ENCODE measurements at places on chromosomes 5 and 9. TPM values are rescaled to one million over a fixed set of nuclear protein-coding genes. Genes with fewer than 3 reads are reported as not detected.

DNA sequence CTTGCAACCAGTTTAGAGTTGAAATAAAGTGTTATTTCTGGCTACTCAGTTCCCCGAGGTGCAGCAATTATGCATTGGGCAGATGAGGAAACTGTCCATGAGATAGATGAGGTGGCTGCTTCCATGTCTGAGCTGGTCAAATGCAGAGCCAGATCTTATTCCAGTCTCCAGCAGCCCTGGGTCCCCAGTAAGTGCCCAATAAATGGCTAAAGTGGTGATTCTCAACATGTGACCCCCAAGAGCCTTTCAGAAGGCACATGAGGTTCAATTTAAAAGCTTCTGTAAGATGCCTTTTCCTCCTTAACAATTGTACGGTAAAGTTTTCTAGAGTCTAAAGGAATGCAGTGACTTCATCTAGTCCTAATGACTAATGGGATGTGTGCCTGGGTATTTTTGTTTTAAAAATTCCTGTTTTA is 17.5 kb downstream of the ATOX1 start:
- no peak overlapping the region for H3K4me3 ChIP-seq
- H3K27me3 ChIP-seq, result no peaks in the 10 kb centered on the region
- H3K4me1 ChIP-seq, result peaks cover 19% of the 10 kb centered on the region
- ATAC-seq, result no peak
- peaks cover 46% of the 10 kb centered on the region for H3K36me3 ChIP-seq

GRCh38 chr5:170087168-170087817 is 18.4 kb upstream of the FOXI1 start:
- no peaks in the 10 kb centered on the region for H3K4me1 ChIP-seq
- no peak overlapping the region for H3K27ac ChIP-seq
- H3K4me3 ChIP-seq, result no peak overlapping the region
- H3K36me3 ChIP-seq, result peaks cover 45% of the 10 kb centered on the region
- no peak for ATAC-seq

DNA sequence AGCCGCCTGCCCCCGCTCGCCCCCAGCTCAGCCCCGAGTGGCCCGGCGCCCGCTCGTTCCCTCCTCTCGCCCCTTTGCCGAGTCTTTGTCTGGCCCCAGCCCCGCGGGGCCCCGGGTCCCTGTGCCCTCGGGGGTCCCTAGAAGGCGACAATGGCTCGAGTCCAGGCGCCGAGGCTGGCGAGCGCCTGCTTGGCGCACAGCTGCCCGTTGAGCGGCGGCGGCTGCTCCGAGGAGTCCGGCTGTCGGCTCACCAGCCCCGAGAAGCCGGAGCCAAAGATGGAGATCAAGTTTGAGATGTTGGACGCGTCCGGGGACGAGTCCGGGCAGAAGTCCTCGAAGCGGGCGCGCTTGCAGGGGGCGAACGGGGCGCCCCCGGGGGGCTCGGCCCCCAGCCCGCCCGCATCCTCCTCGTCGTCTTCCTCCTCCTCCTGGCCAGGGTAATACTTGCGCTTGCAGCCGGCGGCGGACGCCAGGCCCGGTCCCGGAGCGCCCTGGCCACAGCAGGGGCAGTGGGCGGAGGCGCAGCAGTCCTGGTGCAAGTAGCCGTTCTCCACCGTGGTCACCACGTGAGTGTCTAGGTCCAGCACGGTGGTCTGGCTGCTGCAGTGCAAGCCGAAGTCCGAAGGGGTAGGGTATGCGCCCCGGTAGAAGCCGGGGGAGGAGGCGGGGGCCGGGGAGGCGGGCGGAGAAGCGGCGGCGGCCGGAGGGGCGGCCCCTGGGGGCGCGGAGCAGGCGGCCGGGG is 1.2 kb downstream of the IER5L start:
- no peaks in the 10 kb centered on the region for H3K4me1 ChIP-seq
- H3K27ac ChIP-seq, result no peak overlapping the region
- peak overlapping the region; percentile 82 for H3K4me3 ChIP-seq
- ATAC-seq, result no peak
- no peaks in the 10 kb centered on the region for H3K36me3 ChIP-seq
- peaks cover 4% of the 10 kb centered on the region for H3K27me3 ChIP-seq

- H3K4me3 ChIP-seq, result no peak overlapping the region
- H3K27me3 ChIP-seq, result no peaks in the 10 kb centered on the region
- H3K4me1 ChIP-seq, result no peaks in the 10 kb centered on the region
- no peaks in the 10 kb centered on the region for H3K36me3 ChIP-seq
Measured at GRCh38 chr9:96137671-96138429, 164.1 kb downstream of the HSD17B3 start.

DNA sequence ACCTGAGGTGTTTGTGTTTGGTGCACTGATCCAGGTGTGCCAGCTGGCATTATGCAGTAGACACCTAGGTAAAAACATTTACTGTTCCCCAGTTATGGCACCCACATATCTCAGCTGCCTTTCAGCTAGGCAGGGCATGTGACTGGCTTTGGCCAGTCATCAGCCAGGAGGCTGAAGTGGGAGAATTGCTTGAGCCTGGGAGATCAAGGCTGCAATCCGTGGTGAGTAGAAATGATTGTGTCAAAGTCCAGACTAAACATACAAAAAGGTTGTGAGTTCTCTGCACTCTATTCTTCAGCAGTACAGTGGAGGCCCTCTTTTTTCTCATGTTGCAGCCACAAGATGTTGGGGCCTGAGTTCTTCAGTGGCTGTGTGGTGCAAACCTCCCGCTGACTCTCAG is 3.2 kb upstream of the FBLL1 start:
- no peak overlapping the region for H3K27ac ChIP-seq
- no peaks in the 10 kb centered on the region for H3K4me1 ChIP-seq
- H3K27me3 ChIP-seq, result peaks cover 20% of the 10 kb centered on the region

GRCh38 chr9:87672586-87672985 is 53.3 kb upstream of the CTSL start:
- peaks cover 12% of the 10 kb centered on the region for H3K27me3 ChIP-seq
- H3K27ac ChIP-seq, result no peak overlapping the region
- H3K4me3 ChIP-seq, result no peak overlapping the region
- H3K36me3 ChIP-seq, result no peaks in the 10 kb centered on the region

DNA sequence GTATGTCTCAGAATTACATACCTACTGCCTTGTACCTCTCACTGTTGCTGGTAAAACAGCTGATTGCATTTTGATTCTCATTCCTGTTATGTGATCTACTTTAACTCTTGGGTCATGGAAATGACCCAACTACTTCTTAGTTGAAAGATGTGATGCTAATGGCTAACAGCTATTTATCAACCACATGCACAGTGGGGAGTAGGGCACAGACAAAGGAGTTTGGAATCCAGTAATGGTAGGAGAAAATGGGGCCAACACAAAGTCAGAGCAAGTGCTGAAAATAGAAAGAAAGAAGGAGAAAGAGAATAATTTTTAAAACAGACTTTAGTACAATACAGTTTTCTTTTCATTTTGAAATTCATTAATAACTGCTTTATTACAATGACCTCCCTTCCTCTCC is 241.0 kb downstream of the PTPRD start:
- H3K27me3 ChIP-seq, result no peaks in the 10 kb centered on the region
- no peak overlapping the region for H3K4me3 ChIP-seq
- H3K4me1 ChIP-seq, result no peaks in the 10 kb centered on the region
- no peaks in the 10 kb centered on the region for H3K36me3 ChIP-seq
- no peak for ATAC-seq
- no peak overlapping the region for H3K27ac ChIP-seq

GRCh38 chr5:77990020-77990419 is 213.9 kb upstream of the TBCA start:
- H3K4me1 ChIP-seq, result no peaks in the 10 kb centered on the region
- no peak for ATAC-seq
- H3K4me3 ChIP-seq, result no peak overlapping the region
- H3K27ac ChIP-seq, result no peak overlapping the region

DNA sequence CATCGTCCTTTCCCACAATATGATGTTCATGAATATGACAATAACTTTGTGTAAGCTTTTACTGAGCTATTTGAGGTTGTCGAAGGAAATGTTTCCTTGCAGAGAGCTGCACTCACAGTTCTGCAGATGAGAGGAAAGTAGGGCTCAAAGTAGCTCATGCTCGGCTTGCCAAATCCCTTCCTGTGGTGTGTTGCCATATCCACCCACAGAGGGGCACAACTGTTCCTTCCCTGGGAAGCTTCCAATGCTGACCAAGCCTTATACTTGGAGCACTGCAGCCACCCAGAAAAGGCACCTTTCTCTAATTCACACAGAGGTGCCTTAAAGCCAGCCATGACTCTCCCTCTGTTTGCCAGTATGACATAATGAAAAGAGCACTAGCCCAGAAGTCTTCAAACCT is 390.3 kb downstream of the CAAP1 start:
- no peaks in the 10 kb centered on the region for H3K36me3 ChIP-seq
- no peaks in the 10 kb centered on the region for H3K4me1 ChIP-seq
- H3K4me3 ChIP-seq, result no peak overlapping the region
- no peak overlapping the region for H3K27ac ChIP-seq
- H3K27me3 ChIP-seq, result no peaks in the 10 kb centered on the region

GRCh38 chr9:35844628-35845270 is 15.7 kb downstream of the TMEM8B start:
- H3K27ac ChIP-seq, result peak overlapping the region; percentile 1
- no peak overlapping the region for H3K4me3 ChIP-seq
- peak; percentile 23 for ATAC-seq
- H3K4me1 ChIP-seq, result peaks cover 17% of the 10 kb centered on the region

HTR4 gene
- not detected for total RNA-seq

ABLIM3 gene
- total RNA-seq, result 0.61 TPM

RLN1 gene
- total RNA-seq, result 0.95 TPM

PCDHGA1 gene
- total RNA-seq, result 0.16 TPM

Data from activated T-helper 17 cell treated with anti-CD3 and anti-CD28 coated beads, Interleukin-2, amount 50 U/mL, for 72 hours (primary cell).